WTC11 (cell line): ENCODE measurements at places on chromosomes 13 and 19.

DNA sequence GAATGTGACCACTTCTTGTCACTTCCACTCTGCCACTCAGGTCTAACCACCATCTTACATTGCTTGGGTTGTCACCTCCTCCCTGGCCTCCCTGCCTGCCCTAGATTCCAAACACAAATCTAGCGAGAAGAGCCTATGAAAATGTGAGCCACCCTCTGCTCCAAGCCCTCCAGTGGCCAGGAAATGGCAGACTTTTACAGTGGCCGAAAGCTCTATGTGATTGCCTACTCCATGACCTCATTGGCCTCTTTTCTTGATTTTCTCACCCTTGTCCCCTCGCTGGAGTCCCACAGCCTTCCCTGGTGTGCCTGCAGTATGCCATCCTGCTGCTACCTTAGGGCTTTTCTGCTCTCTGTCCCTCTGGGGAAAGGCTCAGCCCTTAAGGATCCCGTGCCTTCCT is 84.2 kb downstream of the LRCH1 start:
- DNase-seq, result no peak

DNA sequence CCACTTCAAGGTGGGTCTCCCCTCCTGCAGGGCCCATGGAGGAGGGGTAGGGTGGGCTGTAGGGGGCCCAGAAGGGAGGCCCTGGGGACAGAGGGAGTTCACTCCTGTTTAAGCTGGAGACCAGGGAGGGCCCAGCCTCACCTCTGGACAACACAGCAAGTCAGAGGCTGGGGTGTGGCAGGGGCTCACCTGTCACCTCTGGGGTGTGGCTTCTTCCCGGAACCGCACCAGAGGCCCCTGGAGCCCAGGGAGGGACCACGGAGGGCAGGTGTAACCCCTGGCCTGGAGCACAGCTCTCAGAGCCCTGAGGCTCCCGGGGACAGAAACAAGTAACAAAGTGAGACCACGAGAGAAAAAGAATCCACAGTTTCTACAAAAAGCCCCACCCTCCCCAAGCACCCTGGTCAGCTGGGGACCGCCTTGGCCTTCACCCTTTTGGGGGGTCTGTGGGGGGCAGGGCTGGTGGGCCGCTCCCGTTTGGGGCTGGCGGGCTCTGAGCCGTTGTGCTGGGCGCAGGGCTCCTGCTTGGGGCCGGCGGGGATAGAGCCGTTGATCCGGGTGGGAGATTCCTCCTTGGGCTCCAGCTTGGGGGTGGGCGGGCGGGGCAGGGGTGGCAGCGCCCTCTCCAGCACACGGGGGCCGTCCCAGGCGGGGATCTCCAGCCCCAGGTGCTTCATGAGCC is 8.0 kb downstream of the SIRT6 start:
- no peak for DNase-seq

DNA sequence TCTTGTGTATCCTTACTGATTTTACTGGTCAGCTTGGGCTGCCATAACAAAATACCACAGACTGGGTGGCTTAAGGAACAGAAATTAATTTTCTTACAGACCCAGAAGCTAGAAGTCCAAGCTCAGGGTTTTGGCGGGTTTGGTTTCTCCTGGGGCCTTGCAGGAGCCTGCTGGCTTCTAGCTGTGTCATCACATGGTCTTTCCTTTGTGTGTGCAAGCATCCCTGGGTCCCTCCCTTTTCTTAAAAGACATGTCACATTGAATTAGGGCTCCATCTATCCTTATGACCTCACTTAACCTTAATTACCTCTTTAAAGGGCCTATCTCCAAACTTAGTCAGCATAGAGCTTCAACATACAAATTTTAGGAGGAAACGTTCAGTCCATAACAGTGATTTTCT is 23.4 kb downstream of the UBAC2 start:
- no peak for DNase-seq

- DNase-seq, result no peak
These were observed 35.9 kb downstream of the OXGR1 start for GRCh38 chr13:96958286-96958891.

GRCh38 chr19:54203151-54203611 is 2.5 kb downstream of the RPS9 start:
- no peak for DNase-seq

DNA sequence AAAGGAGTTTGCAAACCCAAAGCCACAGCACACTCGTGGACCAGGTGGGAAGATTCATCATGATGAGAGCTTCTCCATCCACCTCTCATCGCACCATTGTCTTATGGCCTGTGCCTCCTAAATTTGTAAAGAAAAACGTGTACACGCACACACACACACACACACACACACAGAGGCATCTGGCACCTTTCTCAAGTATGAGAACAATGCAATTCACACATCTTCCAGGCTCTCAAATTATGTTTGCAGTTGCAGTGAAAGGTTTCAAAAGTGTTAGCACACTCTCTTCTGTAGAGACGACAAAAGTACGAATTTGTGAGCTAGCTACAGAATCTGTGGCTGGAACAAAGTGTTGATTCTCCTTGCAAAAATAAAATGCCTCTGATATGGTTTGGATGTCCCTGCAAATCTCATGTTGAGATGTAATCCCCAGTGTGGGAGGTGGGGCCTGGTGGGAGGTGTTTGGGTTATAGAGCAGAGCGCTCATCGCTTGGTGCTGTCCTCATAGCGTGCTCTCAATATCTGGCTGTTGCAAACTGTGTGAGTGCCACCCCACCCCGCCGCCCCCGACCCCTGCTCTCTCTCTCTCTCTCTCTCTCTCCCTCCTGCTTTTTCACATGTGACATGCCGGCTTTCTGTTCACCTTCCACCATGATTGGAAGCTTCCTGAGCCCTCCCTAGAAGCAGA is 21.8 kb upstream of the RAB20 start:
- no peak for DNase-seq

DNA sequence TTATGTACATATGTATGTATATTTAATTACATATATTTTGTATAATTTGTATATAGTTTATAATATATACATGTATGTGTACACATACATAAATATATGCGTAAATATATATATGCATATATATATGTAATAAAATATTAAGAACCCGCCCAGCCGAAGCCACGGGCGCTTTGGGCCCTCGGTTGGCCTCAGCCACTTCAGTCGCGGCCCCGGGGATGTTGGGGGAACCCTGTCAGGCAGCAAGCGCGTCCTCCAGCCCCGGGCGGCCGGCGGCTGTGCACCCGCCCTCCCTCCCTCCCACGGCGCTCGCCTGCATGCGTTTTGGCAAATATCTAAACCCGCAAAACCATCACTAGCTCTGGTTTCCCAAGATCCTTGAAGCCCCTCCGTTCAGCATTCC is 7.9 kb upstream of the ZNF606 start:
- DNase-seq, result no peak

- DNase-seq, result no peak
These were observed 46.9 kb downstream of the KLF2 start for GRCh38 chr19:16371540-16371986.

DNA sequence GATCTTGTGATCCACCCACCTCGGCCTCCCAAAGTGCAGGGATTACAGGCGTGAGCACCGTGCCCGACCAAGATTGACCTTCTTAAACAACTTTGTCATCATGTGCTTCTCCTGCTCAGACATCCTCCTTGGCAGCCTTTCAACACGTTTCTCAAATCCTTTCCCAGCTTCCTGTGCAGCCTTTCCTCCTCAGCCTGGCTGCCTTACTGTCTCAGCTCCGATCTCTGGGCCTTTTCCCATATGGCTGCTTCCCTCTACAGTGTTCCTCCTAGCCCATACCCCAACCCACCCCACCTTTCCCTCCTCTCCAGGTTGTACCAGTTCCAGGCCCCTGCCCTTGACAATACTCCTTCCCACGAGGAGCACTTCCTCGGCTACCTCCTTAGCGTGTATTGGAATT is 7.2 kb downstream of the PHF11 start:
- no peak for DNase-seq

DNA sequence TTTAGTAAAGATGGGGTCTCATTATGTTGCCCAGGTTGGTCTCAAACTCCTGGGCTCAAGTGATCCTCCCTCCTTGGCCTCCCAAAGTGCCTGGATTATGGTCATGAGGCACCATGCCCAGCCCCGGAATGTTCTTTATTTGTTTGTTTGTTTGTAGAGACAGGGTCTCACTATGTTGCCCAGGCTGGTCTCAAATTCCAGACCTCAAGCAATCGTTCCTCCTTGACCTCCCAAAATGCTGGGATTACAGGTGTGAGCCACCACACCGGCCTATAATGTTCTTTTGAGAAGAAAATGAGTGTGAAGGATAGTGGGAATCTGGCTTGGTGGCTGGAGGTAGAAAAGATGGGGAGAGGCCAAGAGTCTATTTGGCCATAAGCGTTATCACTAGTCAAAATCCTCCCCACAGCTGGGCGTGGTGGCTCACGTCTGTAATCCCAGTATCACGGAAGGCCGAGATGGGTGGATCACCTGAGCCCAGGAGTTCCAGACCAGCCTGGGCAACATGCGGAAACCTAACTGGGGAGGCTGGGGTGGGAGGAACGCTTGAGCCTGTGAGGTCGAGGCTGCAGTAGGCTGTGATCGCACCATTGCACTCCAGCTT is 5.2 kb upstream of the BBC3 start:
- no peak for DNase-seq

DNA sequence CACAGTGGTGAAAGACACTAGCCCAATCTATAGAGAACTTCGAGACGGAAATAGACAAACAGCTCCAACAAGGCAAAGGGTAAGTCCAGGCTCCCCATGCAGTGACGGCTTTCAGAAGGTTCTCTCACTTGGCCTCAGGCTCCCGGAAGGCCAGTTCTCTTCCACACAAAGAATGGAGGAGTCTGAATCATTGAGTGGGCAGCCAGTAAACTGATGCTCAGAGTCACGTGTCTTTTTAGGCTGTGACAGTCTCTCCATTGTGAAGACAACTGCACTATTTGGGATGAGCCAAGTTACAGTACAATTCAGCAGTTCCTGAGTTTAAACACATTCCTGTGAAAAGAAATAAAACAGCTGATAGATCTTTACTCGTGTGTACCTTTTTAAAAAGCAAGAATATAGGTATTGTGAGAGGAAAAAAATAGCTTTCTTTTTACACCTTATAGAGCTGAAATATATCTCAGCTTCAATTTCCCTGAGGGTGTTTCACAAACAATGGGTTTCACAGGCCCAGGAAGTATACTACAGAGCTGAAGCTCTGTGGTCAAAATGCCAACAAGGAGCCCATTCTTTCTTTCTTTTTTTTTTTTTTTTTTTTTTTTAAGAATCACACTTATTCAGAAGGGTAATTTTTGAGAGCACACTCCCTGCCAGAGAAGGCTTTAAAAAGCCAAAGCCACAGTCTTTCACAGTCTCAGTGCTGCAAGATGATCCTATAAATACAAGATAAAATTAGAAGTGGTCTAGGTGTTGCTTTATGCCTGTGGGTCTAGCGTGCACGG is 135.1 kb downstream of the FREM2 start:
- no peak for DNase-seq

- peak; percentile 46 for DNase-seq
These were observed 10.4 kb downstream of the GJB2 start for GRCh38 chr13:20182231-20182846.

- DNase-seq, result no peak
These were observed 297.9 kb downstream of the NDFIP2 start for GRCh38 chr13:79778741-79779460.

DNA sequence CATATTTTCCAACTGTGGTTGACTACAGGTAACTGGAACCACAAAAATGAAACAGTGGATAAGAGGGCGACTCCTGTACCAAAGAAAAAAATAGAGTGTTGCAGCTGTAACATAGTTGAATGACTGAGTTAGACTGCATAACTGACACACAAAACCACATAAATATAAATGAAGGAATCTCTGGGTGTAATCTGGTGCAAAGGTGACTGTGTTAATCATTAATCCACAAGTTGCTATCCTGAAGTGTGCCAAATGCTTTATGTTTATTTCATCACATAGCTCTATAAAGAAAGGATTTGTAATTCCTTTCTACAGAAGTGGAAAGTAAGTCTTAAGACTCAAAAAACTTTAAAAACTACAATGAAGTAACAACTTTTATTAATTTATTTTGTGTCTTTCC is 6.0 kb upstream of the GJB2 start:
- DNase-seq, result no peak

- DNase-seq, result peak; percentile 76
These were observed 43.1 kb downstream of the TMEM255B start for GRCh38 chr13:113802090-113802531.

GRCh38 chr19:39502640-39503417 is 4.1 kb downstream of the DLL3 start:
- peak; percentile 80 for DNase-seq

DNA sequence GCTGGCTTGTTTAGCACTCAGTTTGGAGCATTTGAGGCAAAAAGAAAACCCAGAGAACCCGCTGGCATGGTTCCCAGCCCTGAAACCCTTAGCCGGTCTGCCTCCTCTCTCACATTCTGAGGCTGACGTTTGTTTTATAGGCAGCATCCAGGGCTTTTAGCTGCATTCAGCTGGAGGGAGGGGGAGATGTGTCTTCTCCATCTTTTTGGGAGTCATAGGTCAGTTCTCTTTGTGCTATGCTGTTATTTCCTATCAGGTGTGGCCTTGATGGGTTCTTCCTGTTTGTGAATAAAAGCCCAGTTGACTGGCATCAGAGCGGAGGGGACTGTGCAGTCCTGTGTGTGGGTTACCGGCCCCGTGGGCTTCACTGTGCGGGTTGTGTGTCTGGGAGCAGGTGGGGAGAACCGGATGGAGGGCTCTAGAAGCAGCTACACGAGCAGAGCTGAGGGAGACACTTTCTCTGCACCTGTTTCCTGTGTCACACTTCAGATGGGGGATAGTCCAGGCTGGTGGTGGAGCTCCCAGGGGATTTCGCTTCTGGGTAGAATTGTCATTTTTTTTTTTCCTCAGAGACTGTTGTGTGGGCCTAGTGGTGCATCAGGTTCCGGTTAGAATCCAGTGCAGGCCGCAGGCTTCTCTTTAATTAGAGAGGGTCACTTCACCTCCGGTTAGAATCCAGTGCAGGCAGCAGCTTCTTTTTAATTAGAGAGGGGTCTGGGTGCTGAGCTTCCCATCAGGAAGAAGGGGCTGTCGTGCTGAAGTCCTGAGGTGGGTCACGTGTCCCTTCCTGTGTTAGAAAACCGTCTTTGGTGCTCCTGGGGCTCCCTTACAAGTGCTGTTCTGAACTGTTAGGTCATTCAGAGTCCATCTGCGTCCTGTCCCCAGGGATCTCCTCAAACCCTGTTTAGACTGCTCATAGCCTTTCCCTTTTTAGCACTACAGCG is 69.6 kb downstream of the ARHGEF7 start:
- no peak for DNase-seq

- no peak for DNase-seq
These were observed 530.4 kb downstream of the DIAPH3 start for GRCh38 chr13:59633290-59633689.

DNA sequence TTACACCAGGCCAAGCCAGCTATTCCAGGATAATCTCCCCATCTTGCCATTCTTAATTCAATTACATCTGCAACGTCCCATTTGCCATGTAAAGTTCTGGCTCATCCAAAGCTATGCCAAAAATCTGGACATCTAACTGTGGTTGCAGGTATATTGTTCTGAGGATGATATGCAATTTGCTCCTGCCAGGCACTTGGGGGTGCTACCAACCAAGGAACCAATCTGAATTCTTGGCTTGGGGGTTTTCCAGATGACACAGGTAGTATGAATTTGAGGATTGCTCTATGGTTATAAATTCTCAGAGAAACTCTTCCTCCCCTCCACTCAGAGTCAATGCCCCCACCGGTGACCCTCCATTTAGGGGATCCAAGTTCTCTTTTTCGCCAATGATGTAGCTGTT is 33.0 kb downstream of the CRYL1 start:
- DNase-seq, result peak; percentile 62
